NCI-H1092 (cell line): ENCODE measurements at places on chromosomes 6 and 20.

DNA sequence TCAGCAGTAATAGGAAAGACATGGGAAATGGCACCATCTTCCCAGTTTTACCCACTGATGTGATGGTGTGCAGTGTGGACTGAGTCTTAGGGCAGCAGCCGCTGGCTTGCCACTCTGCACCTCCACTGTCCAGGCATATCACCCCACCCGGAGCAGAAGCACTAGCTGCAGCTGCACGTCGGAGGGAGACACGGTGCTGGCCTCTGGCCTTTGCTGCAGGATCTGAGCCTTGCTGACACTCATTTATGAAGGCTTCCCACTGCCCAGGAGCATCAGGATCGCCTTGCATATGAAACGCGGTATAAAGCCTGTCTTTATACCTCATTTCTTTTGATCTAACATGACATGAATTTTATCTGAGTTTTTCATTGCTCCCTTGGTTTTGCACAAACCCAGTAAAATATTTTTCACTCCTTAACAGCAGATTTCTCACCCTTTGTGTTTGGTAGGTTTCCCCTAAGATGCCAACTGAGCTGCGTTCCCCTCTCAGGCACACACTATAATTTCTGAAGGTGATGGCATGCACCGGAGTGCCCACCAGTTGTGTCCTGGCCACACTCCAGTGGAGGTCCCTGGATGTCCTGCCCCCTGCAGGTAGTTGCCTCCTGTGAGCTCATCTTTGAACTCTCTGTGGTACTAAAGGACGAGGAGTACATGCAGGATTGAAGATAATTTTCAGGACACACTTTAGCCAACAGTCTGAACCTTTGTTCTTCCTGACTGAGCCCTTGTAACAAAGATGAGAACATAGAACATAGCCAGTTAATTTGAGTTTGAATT lies 9.0 kb upstream of the EXOC2 start:
- DNase-seq = no peak

DNA sequence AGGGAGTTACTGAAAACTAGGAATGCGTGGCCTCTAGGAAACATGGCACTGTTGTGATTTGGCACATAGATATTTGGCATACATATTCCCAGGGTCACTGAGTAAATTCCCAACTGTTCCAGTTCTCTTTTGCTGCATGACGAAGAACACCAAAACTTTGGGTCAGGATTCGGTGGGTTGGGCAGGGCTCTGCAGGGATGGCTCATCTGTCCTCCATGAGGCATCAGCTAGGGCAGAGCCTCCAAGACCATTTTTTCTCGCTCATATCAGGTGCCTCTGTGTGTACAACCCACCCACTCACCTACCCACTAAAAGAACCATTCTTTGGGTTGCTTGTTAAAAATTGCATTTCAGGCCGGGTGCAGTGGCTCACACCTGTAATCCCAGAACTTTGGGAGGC lies 57.1 kb downstream of the SSR1 start:
- DNase-seq = no peak

- DNase-seq = no peak
Measured at GRCh38 chr20:10280018-10280908, 61.6 kb downstream of the SNAP25 start.

DNA sequence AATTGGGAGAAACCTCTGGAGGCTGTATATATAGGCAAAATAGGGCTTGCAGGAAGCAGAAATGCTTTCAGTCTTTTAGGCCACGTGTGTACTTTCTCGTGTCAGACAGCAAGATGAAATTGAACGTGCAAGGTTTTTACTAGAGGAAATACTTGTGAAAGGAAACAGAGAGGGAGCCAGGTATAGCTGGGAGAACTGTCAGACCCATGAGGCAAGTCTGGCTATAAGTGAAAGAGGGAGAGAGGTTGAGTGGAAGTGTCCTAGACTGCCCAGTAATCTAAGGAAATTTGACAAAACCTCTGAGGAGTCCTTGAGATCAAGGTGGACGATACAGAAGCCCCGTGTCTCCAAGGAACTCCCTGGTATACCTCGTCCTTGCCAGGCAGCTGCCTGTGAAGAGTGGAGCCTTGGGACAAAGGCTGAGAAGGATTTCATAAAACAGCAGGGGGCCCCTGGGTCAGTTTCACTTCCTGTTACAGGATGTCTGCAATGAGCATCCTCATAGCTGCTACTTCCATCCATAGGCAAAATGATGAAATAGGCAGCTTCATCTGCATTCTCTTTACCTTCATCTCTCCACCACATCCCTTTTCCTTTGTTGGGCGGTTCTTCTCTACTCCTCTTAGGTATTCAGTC lies 114.4 kb upstream of the MAP3K7 start:
- no peak for DNase-seq

DNA sequence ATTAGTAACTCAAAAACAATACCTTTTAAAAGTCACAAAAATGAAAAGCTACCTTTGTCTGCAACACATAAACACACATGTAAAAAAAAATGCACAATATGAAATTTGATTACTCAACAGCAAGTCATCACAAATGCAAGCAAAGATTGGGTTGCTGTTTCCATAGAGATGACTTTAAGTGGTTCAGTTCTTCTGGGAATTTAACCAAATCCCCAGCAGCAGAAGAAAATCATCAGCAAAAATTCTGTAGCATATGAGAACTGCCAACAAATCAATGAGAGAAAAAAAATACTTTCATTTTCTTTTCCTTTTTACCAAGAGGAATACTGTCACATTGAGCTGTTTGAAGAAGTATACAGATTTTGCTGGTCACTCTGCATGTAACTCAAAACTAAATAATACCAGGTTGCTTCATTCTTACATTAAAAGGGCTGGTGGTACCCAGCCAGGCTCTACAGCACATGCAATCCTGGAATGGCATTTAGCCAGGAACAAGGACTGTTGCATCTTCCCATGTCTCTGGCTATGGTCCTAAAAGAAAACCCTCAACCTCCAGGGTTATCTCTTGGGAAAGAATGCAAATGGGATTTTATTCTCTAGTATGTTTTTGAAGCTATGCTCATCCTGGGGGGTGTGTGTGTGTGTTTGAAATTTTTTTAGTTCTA lies 158.3 kb downstream of the OPRM1 start:
- DNase-seq = no peak

GRCh38 chr6:12369781-12370262 lies 79.7 kb downstream of the EDN1 start:
- no peak for DNase-seq

- DNase-seq = no peak
Measured at GRCh38 chr20:50968289-50968688, 9.7 kb downstream of the MOCS3 start.
